ENCODE measurements at places on chromosomes 2 and 18.

GRCh38 chr2:207716056-207716455 lies 4.6 kb downstream of the CCNYL1 start:
- no peak for DNase-seq

GRCh38 chr2:240782221-240782885 lies 37.7 kb downstream of the KIF1A start:
- DNase-seq, result peak; percentile 84

DNA sequence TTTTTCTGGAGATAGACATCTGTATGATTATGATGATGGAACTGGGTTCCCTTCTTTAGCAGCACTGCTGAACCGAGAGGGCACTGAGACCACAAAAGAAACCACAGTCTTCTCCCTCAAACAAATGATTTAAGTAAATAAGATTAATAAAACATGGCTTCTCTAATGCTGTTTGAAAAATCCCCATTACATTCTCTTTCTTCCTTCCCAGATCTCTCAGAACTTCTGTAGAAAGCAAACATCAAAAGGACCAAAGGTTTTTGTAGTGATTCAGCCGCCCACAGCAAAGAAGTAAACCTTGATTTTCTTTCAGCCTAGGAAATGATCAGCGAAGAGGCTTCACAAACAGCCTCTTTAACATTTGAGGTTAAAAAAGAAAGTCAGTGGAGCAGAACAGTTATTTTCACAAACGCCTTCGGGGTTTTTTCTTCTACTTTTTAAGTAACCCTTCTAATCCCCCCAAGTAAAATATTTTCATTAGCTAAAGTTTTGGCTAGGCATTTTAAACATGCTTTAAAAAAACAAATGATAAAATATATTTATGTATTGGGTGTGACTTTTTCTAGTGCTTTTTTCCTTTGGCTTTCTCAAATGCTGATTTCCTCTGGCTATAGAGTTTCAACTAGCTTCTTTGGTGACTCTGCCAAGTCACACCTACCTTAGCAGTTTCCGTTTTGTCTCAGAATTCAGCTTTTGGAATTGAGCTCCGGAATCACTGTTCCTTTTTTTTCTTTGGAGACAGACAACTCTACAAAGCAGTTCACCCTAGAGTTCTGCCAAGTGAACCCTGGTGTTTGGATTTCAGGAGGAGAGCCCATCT lies 89.6 kb downstream of the UPP2 start:
- DNase-seq, result no peak

DNA sequence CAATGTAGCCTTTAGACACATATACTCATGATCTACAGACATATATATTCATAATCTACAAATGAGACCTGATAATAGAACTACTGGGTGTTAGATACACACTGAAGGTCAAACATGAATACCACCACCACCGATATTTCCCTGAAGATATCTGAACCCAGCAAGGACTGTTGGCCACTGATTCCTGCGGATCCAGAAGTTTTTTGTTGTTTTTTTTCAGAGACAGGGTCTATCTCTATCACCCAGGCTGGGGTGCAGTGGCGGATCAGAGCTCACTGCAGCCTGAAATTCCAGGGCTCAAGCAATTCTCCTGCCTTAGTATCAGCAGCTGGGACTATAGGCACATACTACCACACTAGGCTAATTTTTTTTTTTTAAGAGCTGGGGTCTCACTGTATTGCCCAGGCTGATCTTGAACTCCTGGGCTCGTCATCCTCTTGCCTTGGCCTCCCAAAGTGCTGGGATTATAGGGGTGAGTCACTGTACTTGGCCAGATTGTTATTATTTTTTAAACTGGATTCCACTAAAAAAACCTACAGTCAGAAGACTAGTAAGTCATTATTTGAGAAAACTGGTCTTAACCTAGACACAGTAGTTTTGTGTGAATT lies 1.8 kb downstream of the METTL5 start:
- no peak for DNase-seq

- no peak for DNase-seq
Measured at GRCh38 chr18:64202863-64203262, 54.0 kb upstream of the LINC00305 start.

DNA sequence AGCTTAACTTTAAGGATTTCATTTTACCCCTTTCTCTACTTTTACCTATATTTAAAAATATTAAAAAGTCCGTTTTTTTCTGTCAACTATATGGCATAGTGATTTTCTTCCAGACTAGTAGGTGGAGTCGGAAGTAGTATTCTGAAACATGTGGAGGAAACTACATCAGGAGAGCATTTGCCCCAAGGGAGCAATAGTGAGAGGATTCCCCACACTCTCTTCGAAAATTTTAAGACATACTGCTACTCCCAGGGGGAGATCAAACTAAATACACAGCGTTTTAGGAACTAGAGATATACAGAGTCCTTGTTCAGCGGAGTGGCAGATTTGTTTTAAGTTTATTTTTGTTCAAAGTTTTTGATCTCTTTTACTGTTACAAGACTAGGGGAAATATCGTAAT lies 40.6 kb downstream of the METAP1D start:
- DNase-seq, result no peak

Measured in chondrocyte (in vitro differentiated cells).